T-helper 9 cell (primary cell): ENCODE measurements at places on chromosomes 1 and 21.

DNA sequence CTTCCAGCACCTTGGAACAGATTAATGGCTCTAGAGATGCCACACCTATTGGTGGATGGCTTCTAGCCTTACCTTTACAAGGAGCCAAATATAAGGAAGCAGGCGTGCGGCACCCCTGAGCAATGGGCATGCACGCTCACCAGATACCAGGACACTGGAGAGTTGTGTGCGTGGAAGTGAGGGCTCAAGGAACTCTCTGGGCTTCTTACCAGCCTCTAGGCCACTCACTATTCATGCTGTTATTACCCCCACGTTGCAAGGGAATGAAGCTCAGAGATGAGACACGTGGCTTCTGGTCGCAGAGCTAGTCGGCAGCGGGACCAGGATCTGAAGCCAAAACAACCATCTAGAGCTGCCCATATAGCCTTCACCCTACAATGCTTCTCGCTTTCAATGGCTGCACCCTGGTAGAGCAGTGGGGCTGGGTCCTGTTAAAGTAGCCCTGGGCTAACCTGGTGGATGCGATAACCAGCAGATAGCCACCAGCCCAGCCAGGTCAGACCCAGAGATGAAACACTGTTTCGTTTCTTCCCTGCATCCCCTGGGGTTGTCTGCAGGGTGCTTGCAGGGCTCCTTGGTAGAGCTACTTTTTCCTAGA is 396.4 kb upstream of the VAMP3 start:
- DNase-seq: no peak

GRCh38 chr1:109623601-109624161 is 4.0 kb downstream of the AMPD2 start:
- DNase-seq: no peak

- no peak for DNase-seq
These were observed 20.5 kb downstream of the MAPKAPK2 start for GRCh38 chr1:206705191-206705590.

GRCh38 chr1:155254228-155254713 is 1.0 kb downstream of the ENTREP3 start:
- DNase-seq: no peak
